ENCODE measurements at places on chromosomes 4 and X. TPM values are rescaled to one million over a fixed set of nuclear protein-coding genes. Genes with fewer than 3 reads are reported as not detected.

Gene NHS
- total RNA-seq: 4.8 TPM

DNA sequence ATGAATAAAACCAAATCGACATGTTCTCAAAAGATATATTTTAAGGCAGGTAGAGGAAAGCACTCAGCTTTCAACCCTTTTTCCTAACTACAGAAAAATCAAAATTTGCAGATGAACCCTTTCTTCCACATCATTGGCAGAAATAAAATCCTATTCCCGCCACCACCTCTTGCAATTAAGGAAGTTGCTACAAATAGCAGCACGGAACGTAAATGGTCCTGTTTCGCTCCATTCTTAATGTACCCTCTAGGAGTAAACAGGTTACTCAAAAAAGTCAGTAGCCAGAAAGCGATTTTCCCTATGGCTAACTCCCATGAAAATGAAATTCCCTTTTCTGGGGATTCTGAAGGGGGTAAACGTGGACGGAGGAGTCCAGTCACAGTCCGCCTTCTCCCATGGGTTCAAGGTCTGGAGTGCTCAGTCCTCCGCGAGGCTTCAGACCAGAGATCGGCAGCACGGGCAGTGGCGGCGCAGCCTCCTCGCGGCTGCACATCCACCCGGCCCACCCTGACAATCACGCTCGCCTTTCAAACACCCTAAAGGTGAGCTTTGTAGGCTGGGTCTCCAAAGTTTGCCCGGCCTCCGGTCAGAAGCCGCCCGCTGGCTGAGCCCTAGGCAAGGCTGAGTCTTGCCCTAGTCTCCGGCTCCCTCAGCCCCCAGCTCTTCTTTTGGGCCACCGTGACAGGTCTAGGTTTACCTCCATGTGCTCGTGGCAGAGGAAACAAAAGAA, 1.8 kb downstream of the ATP11C start:
- H3K27ac ChIP-seq: peak overlapping the region; percentile 95
- DNase-seq: peak; percentile 4
- H3K4me3 ChIP-seq: peak overlapping the region; percentile 67
- H3K4me1 ChIP-seq: no peaks in the 10 kb centered on the region

GRCh38 chr4:37793562-37793961, 32.9 kb upstream of the PGM2 start:
- no peaks in the 10 kb centered on the region for H3K36me3 ChIP-seq
- no peak for DNase-seq
- no peaks in the 10 kb centered on the region for H3K27me3 ChIP-seq
- no peak overlapping the region for H3K27ac ChIP-seq

Gene CD38
- total RNA-seq: 9.9 TPM

DNA sequence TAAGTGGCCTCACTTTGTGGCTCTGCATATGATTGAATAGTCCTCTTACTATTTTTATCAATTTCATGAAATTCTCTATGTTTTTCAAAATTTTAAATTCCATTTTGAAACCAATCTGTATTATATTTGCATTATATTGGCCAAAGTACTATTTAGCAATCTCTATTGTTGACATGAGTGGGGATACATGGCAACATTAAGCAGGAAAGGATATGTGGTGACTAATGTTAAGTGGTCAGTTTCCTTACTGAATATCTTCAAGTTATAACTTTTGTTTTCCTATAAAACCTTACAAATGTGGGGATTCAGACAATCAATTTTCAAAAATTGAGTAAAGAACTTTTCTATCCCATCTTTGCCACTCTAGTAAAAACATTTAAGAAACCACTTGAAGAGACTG, 10.2 kb downstream of the BBS7 start:
- H3K4me3 ChIP-seq: no peak overlapping the region
- H3K27ac ChIP-seq: no peak overlapping the region
- DNase-seq: no peak
- H3K27me3 ChIP-seq: no peaks in the 10 kb centered on the region
- no peaks in the 10 kb centered on the region for H3K36me3 ChIP-seq

- no peak overlapping the region for H3K27ac ChIP-seq
- no peak overlapping the region for H3K4me3 ChIP-seq
- DNase-seq: no peak
- no peaks in the 10 kb centered on the region for H3K27me3 ChIP-seq
These were observed 46.8 kb upstream of the ATXN3L start for GRCh38 chrX:13366698-13367097.

- no peaks in the 10 kb centered on the region for H3K27me3 ChIP-seq
- no peak overlapping the region for H3K27ac ChIP-seq
- H3K36me3 ChIP-seq: no peaks in the 10 kb centered on the region
- no peak for DNase-seq
- no peak overlapping the region for H3K4me3 ChIP-seq
These were observed 284.8 kb upstream of the INTU start for GRCh38 chr4:127347936-127348335.

All from prostate gland (tissue), 2 donors.